ENCODE measurements at places on chromosomes 11 and 22.

DNA sequence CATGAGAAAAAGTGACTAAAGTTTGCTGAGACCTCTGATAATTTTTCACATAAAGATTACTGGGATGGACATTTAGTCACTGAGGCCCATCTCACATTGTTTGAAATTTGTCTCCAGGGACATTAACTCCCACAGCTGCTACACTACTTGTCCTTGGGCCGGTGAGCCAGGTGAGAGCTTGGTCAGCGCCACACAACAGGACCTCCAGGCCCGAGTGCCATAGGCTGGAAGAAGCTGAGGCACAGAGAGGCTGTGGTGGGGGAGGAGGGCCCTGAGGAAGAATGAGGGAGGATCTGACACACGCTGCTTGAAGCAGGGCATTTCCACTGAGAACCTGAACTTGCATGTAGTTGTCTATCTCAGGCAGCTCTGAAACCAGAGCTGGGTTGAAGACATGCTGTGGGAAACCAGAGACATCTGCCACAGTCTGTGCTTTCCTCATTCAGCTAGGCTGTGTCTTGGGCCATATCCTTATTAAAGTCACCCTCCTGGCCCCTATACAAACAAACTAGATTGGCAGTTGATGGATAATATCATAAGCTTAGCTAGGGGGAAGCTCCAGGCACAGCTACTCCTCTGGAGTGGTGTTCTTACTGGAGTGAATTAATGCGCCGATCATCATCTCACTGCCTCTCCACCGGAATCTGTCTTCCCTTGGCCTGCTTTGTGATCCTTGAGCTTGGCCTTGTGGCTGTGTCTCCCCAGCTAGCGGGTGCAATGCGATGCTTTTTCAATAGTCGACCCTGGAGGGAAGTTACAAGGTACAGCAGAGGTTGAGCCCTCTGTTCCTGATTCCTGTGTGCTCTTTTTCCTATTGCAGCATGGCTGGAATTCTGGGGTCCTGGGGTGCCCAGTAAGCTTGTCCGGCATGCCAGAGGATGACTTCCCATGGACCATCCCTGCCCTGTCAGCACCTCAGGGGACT, 225.3 kb upstream of the B3GAT1 start:
- H3K4me1 ChIP-seq = no peaks in the 10 kb centered on the region
- H3K27ac ChIP-seq = no peak overlapping the region
- no peak overlapping the region for H3K4me3 ChIP-seq
- H3K36me3 ChIP-seq = no peaks in the 10 kb centered on the region
- DNase-seq = peak; percentile 34

GRCh38 chr22:27237080-27237741, 564.3 kb downstream of the MN1 start:
- DNase-seq = no peak
- no peaks in the 10 kb centered on the region for H3K27me3 ChIP-seq
- H3K27ac ChIP-seq = no peak overlapping the region
- H3K4me1 ChIP-seq = no peaks in the 10 kb centered on the region

DNA sequence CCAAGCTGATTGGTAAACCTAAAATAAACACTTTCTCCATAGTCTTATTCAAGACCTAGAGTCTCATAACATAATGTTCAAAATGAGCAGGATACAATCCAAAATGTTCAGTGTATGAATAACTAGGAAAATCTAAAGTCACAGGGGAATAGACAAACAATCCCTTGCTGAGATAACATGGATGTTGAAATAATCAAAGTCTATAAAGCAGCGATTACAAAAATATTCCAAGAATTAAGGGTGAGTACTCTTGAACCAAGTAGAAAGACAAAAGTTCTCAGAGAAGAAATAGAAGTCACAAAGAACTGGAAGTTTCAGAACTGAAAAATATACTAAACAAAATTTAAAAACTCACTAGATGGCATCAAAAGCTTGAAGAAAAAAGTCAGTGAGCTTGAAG, 561.0 kb downstream of the INSC start:
- no peaks in the 10 kb centered on the region for H3K27me3 ChIP-seq
- no peak overlapping the region for H3K4me3 ChIP-seq
- H3K4me1 ChIP-seq = no peaks in the 10 kb centered on the region
- H3K27ac ChIP-seq = no peak overlapping the region
- no peak for DNase-seq

DNA sequence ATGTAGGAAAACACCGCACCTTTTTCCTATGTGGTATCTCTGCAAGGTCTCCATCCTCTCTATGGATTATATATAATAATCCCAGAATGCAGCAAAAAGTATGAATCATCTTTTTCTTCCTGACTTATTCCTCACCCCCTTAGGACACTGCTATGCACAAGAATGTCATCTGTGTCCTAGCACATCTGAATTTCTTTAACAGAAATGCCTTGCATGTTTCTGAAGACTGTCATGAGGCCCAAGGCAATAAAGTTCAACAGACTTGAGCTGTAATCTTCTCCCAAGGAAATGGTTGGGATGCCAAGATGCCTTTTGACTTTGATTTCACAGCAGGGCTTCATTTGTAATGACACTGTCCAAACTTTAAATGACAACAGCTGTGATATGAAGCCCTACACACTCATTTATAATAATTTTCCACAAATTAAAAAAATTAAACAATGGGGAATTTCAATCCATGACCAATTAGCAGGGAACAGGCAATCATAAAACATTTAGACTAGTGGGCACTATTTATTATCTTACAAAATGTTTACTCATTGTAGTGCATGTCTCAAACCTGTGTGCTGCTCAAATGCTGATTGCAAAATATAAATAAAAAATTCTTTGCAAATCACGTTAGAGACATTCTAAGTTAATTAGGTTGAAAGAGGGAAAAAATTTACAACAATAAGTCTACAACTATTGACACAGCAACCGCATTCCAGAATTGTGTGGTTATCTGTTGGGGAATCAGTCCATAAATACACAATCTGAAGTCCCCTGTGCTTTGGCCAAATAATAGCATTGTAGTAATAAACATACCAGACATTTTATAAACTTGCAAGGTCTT, 242.3 kb downstream of the SWAP70 start:
- H3K4me3 ChIP-seq = no peak overlapping the region
- DNase-seq = peak; percentile 58
- peak overlapping the region; percentile 63 for H3K27ac ChIP-seq
- no peaks in the 10 kb centered on the region for H3K27me3 ChIP-seq
- H3K36me3 ChIP-seq = no peaks in the 10 kb centered on the region

DNA sequence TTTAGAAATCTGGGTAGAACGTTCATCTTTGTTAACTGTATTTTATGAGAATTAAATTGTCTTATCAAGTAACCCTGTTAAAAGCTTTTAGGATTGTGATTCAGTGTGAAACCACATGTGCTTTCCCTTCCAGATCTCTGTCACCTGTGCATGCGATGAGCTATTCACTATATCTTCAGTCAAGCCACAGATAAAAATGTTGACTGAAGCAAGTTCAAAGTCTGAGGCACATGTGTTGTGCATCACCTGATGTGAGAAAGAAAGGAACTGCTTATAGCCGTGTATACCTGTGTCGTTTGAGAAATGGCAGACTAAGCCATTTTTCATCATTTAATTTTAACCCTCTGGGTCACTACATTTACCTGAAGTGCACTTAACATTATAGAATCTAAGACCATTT, 1088.9 kb upstream of the TENM4 start:
- DNase-seq = no peak
- no peak overlapping the region for H3K4me3 ChIP-seq
- no peaks in the 10 kb centered on the region for H3K27me3 ChIP-seq
- H3K36me3 ChIP-seq = no peaks in the 10 kb centered on the region
- no peaks in the 10 kb centered on the region for H3K4me1 ChIP-seq

DNA sequence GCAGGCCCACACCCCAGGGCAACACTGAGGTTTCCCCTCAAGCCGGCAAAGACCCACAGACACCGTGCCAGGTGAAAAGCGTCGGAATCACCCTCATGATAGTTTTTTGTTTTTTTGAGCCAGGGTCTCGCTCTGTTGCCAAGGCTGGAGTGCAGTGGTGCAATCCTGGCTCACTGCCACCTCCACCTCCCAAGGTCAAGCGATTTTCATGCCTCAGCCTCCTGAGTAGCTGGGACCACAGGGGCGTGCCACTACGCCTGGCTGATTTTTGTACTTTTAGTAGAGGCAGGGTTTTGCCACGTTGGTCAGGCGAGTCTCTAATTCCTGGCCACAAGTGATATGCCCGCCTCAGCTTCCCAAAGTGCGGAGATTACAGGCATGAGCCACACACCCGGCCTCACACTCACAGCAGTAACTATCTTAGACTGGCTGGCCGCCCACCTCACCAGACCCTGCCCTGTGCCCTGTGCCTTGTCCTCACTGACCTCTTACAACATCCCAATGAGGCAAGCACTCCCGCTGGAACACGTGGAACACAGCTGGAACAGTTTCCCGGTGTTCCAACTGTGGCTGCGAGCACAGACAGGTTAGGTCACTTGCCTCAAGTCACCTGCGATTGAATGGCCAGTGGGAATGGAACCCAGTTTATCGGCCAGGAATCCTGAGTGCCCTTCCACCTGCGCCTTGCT, 21.1 kb downstream of the LRRC10B start:
- no peak overlapping the region for H3K27ac ChIP-seq
- H3K36me3 ChIP-seq = no peaks in the 10 kb centered on the region
- no peak for DNase-seq
- H3K4me1 ChIP-seq = peaks cover 3% of the 10 kb centered on the region
- H3K27me3 ChIP-seq = no peaks in the 10 kb centered on the region

DNA sequence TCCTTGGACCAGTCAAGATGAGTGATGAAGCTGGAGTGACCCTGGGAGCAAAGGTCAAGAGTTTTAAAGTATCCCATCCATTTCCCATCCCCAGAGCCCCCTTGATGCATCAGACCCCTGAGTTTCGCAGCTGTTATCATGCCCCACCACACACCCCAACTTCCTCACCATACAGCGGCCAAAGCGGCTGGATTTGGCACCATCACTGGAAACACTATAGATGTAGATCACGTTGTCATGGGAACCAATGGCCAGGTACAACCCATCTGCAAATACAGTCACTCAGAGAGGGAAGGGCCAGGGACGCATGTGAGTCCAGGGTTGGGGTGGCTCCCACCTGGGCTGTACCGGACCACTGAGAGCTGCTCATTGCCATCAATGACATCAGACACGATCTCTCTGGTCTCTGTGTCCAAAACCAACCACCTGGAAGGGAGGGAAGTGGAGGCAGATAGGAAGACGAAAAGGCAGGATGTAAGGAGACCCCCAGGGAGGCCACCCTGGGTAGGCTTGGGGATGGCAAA, 2.2 kb upstream of the MTA2 start:
- H3K27ac ChIP-seq = no peak overlapping the region
- peaks cover 11% of the 10 kb centered on the region for H3K27me3 ChIP-seq
- peaks cover 10% of the 10 kb centered on the region for H3K36me3 ChIP-seq
- H3K4me1 ChIP-seq = peaks cover 4% of the 10 kb centered on the region

DNA sequence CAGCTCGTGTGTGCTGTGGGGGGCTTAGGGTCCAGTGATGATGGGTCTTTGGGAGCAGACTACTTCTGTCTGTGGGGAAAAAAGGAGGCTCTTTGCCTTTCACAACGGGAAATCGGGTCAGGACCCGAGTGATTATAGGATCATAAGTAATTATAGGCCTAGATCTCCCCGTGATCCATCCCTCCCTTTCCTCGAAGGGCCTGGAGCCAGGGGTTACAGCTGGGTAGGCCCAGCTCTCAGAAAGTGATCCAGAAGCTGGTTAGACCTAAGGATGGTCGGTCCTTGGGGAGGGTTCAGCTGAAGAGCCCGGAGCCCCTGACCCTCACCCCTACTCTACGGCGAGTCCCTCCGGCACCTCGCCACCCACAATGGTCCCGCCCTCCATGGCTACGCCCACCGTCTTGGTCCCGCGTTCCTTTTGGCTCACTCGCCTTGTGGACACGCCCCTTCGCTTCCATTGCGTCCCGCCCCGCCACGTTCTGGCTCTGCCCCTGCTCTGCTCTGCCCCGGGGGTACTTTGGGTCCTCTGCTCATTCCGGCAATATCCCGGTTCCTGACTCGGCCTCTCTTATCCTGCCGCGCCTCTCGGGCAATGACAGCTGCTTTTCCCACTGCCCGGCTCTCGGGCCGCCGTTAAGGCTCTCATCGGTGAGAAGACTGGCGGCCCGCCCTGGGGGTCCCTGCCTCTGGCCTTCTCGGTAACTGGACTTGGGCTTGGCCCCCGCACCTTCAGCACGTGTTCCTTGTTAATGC, 5.0 kb downstream of the IGSF22 start:
- peak; percentile 97 for DNase-seq
- H3K4me3 ChIP-seq = peak overlapping the region; percentile 87
- H3K36me3 ChIP-seq = no peaks in the 10 kb centered on the region
- peak overlapping the region; percentile 41 for H3K27ac ChIP-seq

DNA sequence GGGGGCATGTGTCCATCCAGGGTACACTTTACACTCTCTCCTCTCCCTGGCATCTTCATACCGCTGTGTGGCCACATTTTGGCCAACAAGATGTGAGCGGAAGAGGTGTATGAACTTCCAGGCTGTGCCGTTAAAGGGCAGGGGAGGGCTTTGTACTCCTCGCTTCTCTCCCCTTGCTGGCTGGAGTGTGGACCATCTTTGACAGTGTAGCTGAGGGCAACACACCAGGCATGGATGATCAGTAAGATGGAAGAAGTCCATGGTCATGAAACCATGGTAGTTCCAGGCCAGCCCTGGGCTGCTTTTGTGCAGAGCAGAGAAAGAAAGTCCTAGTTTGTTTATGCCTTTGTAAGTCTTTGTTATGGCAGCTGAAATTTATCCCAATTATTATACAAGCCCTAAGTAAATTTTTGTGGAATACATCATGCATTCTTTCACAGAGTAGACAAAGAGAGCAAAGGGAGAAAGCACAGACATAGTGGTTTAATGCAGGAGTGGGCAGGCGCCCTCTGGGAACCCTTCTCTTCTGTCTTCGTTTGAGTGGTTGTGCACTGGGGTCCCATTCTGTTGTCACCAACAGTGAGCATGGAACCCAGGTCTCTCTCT, 70.4 kb downstream of the FBXO7 start:
- no peak for DNase-seq
- H3K4me1 ChIP-seq = no peaks in the 10 kb centered on the region
- H3K36me3 ChIP-seq = no peaks in the 10 kb centered on the region
- no peak overlapping the region for H3K4me3 ChIP-seq

GRCh38 chr22:20437613-20438426, at the start of gene SCARF2:
SCARF2 (minus strand) TSS chr22:20437825; CDS start chr22:20437754, 71 bp downstream.
- peak; percentile 89 for DNase-seq
- H3K27me3 ChIP-seq = peaks cover 37% of the 10 kb centered on the region
- peak within 1 kb of the TSS; percentile 96 for H3K4me3 ChIP-seq
- H3K27ac ChIP-seq = no peak within 1 kb of the TSS

- peaks cover 32% of the 10 kb centered on the region for H3K4me1 ChIP-seq
- no peak overlapping the region for H3K4me3 ChIP-seq
- DNase-seq = no peak
- H3K27me3 ChIP-seq = peaks cover 5% of the 10 kb centered on the region
These were observed 131.2 kb upstream of the RCN1 start for GRCh38 chr11:31959716-31960115.

DNA sequence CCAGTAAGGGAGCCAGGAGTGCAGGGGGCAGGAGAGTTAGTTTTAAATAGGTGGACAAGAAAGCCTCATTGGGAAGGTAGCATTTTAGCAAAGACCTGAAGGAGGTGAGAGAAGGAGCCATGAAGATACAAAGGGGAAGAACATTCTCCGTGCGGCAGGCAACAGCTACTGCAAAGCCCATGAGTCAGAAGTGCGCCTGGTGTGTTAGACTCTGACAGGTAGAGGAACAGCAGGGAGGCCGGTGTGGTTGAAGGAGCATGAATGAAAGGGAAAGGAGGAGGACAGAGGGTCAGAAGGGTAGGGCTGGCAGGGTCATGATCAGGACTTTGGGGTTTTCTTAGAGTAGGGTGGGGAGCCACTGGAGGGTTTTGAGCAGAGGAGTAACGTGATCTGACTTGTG, 34.5 kb upstream of the PAMR1 start:
- peaks cover 2% of the 10 kb centered on the region for H3K4me1 ChIP-seq
- H3K36me3 ChIP-seq = no peaks in the 10 kb centered on the region
- H3K27ac ChIP-seq = no peak overlapping the region
- no peaks in the 10 kb centered on the region for H3K27me3 ChIP-seq
- no peak for DNase-seq
- H3K4me3 ChIP-seq = no peak overlapping the region

Measured in endodermal cell (in vitro differentiated cells).